ENCODE measurements at places on chromosomes 4 and X. TPM values are rescaled to one million over a fixed set of nuclear protein-coding genes. Genes with fewer than 3 reads are reported as not detected.

POLR2B gene
- total RNA-seq = 155 TPM

C4orf36 gene
- total RNA-seq = not detected

ADH1B gene
- total RNA-seq = 360 TPM

DNA sequence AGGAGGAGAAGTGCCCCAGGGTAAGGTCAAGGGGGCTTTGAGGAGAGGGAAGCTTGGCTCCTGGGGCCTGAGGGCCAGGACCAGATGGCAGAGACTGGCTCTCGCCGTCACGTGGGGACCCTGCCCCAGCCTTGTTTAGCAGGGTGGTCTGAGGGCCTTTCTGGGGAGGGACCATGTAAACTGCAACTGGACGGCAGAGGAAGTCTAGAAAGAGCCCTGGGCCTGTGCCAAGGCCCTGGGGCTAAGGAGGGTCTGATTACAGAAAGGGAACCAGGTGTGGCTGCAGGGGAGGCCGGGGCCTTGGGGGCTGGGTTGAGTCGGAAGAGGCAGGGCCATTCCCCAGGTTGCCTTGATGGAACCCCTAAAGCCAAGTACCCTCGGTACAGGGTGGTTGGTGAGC is 1.8 kb upstream of the HGFAC start:
- H3K27me3 ChIP-seq = no peaks in the 10 kb centered on the region
- no peak for DNase-seq
- H3K4me3 ChIP-seq = no peak overlapping the region
- no peaks in the 10 kb centered on the region for H3K36me3 ChIP-seq
- no peak overlapping the region for H3K27ac ChIP-seq
- no peaks in the 10 kb centered on the region for H3K4me1 ChIP-seq

DNA sequence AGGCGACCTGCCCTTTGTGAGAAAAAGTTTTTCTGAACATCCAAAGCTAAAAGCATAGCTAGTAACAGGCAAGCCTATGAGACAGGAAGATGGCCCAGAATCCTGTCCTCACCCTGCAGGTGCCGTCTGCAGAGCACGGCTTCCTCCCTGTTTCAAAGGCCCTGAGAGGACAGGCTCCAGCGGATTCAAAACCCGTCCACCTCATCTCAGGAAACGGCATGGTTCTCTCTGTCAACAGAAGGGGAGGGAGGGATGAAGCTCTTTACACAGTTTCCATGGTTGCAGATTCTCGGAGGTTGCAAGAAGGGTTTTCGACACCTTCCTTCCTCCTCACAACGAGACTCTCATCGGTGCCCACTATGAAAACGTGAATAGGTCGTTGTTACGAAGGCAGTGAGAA is 8.3 kb downstream of the PPP2R3B start:
- H3K4me1 ChIP-seq = no peaks in the 10 kb centered on the region
- no peak for DNase-seq
- H3K4me3 ChIP-seq = no peak overlapping the region
- no peaks in the 10 kb centered on the region for H3K27me3 ChIP-seq

- H3K4me3 ChIP-seq = peak within 1 kb of the TSS; percentile 48
- no peaks in the 10 kb centered on the region for H3K36me3 ChIP-seq
- peaks cover 5% of the 10 kb centered on the region for H3K4me1 ChIP-seq
Measured at GRCh38 chr4:44678094-44679041, at the start of gene GUF1. Gene GUF1, plus strand, starts transcription at chr4:44678420. Its CDS starts 203 bp downstream, at chr4:44678623.

GRCh38 chr4:56674984-56675383 is 6.1 kb downstream of the HOPX start:
- H3K4me1 ChIP-seq = no peaks in the 10 kb centered on the region
- DNase-seq = no peak
- no peak overlapping the region for H3K27ac ChIP-seq
- no peaks in the 10 kb centered on the region for H3K36me3 ChIP-seq
- no peak overlapping the region for H3K4me3 ChIP-seq

GRCh38 chrX:24005028-24005427 is 22.0 kb downstream of the KLHL15 start:
- H3K4me1 ChIP-seq = no peaks in the 10 kb centered on the region
- no peak overlapping the region for H3K27ac ChIP-seq
- H3K36me3 ChIP-seq = no peaks in the 10 kb centered on the region
- no peak for DNase-seq
- H3K4me3 ChIP-seq = no peak overlapping the region

- no peak for DNase-seq
- peak overlapping the region; percentile 66 for H3K27ac ChIP-seq
Measured at GRCh38 chrX:21838937-21839333, 482 bp upstream of the MBTPS2 start.

DNA sequence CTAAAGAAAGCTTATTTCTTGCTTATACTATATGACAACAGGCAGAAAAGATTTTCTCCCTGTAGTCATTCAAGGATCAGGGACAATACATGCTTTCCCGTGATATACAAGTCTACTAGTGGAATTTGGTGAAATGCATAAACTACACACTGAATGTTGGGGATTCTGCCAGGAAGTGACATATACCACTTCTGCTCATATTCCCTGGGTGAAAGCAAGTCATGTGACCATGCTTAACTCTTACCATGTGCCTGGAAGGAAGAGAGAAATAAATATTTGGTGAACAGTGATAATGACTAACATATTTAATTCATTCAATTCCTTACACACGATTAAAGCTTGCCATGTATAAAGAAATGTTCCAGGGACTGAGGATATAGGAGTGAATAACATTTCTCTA is 534.6 kb downstream of the PPARGC1A start:
- H3K4me3 ChIP-seq = no peak overlapping the region
- H3K27ac ChIP-seq = no peak overlapping the region
- DNase-seq = no peak
- no peaks in the 10 kb centered on the region for H3K27me3 ChIP-seq

DNA sequence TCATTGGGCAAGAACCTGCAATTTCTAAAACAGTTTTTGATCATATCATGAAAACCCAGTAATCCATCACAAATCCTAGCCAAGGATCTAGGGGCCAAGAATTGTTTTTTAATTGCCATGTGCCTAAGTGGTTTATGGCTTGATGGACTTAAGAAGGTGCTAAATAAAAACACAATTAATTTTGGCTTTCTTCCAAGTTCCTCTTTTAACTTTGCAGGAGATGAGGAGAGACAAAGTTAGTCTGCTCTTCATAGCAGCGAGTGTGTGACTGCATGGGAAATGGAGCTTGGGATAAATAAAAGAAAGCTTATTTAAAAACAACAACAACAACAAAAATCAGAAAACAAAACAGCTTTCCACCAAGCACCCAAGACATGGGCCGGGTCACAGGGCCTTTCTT is 41.4 kb downstream of the ARHGEF9 start:
- no peaks in the 10 kb centered on the region for H3K4me1 ChIP-seq
- no peak for DNase-seq
- no peak overlapping the region for H3K4me3 ChIP-seq

Data from uterus (tissue), 4 donors.